Hepatocyte (in vitro differentiated cells): ENCODE measurements at places on chromosomes 4 and X. TPM values are rescaled to one million over a fixed set of nuclear protein-coding genes. Genes with fewer than 3 reads are reported as not detected.

DNA sequence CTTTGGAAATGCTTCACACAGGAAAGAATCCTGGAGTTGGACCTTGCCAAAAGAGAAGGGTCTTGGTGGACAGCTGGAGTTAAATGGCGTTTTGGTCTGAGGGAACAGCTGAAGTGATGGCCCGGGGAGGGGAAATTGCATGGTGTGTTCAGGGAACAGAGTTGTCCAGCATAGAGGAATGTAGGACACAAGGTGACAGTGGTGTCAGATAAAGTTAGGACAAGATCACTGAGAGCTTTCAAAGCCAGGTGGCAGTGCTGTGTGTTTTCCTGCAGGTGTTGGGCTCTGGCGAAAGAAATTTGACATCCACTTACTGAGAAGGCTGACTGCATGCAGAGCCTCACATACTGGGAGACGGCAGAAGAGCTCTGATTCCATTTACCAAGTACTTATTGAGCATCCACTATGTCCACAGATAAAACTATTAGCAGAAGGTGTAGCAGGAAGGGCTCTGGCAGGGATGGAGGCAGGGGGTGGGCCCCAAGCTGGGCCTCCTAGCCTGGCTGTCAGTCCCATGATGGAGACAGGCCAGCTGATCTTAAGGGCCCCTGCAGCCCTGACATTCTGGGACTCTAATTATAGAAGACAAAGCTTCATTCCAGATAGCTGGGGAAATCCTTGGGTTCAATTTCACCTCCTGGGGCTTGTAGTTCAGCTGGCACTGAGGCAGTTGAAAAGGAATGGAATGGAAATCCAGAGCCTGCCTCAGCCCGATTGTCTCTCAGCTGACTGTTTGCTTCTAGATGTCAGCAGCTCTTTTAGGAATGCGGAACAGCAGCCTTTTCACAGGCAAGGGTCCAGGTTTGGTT is 150.2 kb upstream of the MAMLD1 start:
- no peaks in the 10 kb centered on the region for H3K4me1 ChIP-seq
- no peaks in the 10 kb centered on the region for H3K36me3 ChIP-seq
- no peak overlapping the region for H3K4me3 ChIP-seq
- H3K27ac ChIP-seq = no peak overlapping the region

GRCh38 chr4:75848891-75849290 is 53.4 kb downstream of the PPEF2 start:
- H3K27me3 ChIP-seq = no peaks in the 10 kb centered on the region
- no peak overlapping the region for H3K27ac ChIP-seq
- H3K4me3 ChIP-seq = no peak overlapping the region

- H3K4me1 ChIP-seq = no peaks in the 10 kb centered on the region
- DNase-seq = no peak
- no peak overlapping the region for H3K4me3 ChIP-seq
- no peak overlapping the region for H3K27ac ChIP-seq
These were observed 48.0 kb upstream of the MAP3K15 start for GRCh38 chrX:19563327-19563726.

- DNase-seq = no peak
- H3K4me1 ChIP-seq = no peaks in the 10 kb centered on the region
- H3K27ac ChIP-seq = no peak overlapping the region
These were observed 225.2 kb upstream of the ZFP42 start for GRCh38 chr4:187770345-187770744.

DNA sequence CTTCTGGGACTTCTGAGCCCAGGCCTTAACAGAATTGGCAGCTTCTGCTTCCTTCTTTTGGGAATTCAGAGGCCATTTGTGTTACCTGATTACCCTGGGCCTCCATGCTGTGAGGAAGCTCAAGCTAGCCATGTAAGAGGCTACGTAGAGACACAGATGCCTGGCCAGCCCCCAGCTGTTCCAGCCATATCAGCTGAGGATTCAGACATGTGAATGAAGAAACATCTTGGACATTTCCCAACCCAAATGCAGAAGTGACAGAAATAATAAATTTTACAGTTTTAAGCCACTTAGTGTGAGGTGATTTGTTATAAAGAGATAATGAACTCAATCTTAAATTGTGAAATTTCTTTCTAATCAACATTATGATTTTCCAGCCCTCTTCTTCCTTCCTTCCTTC is 18.7 kb upstream of the ZNF827 start:
- H3K4me3 ChIP-seq = no peak overlapping the region
- H3K27me3 ChIP-seq = no peaks in the 10 kb centered on the region
- no peaks in the 10 kb centered on the region for H3K36me3 ChIP-seq

GRCh38 chr4:158821228-158821971 is 52.6 kb downstream of the FNIP2 start:
- H3K27ac ChIP-seq = peak overlapping the region; percentile 78
- H3K4me1 ChIP-seq = peaks cover 51% of the 10 kb centered on the region
- no peak overlapping the region for H3K4me3 ChIP-seq
- no peaks in the 10 kb centered on the region for H3K36me3 ChIP-seq
- DNase-seq = no peak
- H3K27me3 ChIP-seq = no peaks in the 10 kb centered on the region

- H3K4me1 ChIP-seq = no peaks in the 10 kb centered on the region
- H3K27ac ChIP-seq = no peak overlapping the region
- no peak for DNase-seq
- H3K27me3 ChIP-seq = no peaks in the 10 kb centered on the region
These were observed 107.7 kb downstream of the BLTP1 start for GRCh38 chr4:122259849-122260248.

- no peak overlapping the region for H3K27ac ChIP-seq
- DNase-seq = peak; percentile 7
- H3K27me3 ChIP-seq = no peaks in the 10 kb centered on the region
- H3K4me3 ChIP-seq = peak overlapping the region; percentile 21
These were observed 473 bp upstream of the VAMP7 start for GRCh38 chrX:155880586-155881157.

DNA sequence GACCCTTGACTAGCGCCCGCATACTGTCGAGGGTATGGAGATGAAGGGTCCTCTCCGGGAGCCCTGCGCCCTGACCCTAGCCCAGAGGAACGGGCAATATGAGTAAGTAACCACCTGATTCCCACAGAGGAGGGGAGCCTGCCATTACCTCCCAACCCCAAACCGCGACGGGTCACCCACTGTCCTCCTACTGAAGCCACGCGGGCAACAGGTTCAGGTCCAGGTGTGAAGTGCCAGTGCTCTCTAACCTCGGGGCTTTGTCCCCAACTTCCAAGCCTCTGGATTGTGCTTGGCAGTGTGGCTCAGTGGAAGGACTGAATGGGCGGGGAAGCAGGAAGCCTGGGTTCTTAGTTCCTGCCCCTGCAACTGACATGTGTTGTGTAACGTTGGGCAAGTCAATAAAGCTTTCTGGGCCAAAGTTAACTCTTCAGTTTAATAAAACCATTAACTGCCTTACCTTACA is 694 bp downstream of the OCRL start:
- no peaks in the 10 kb centered on the region for H3K4me1 ChIP-seq
- peak; percentile 38 for DNase-seq
- H3K4me3 ChIP-seq = peak overlapping the region; percentile 56
- H3K27ac ChIP-seq = peak overlapping the region; percentile 95
- no peaks in the 10 kb centered on the region for H3K36me3 ChIP-seq

DNA sequence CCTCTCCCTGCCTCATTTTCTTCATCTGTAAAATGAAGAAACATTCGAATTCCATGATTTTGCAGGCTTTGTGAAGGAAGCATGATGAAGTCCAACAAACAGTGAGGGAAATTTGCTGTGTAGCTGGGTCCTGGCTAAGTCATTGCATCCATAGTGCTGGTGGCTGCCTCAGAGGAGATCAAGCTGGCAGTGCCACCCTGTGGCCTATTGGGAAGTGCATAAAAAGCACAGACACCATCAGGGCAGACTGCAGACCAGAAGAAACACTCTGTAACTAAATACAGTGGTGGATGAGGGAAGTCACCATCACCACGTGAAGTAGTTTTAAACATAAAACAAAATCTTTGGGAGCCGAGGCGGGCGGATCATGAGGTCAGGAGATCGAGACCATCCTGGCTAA is 40.7 kb upstream of the DDX3X start:
- no peaks in the 10 kb centered on the region for H3K27me3 ChIP-seq
- H3K4me1 ChIP-seq = no peaks in the 10 kb centered on the region
- H3K4me3 ChIP-seq = no peak overlapping the region

GRCh38 chr4:7396186-7396910 is 38.4 kb downstream of the PSAPL1 start:
- peaks cover 8% of the 10 kb centered on the region for H3K4me1 ChIP-seq
- no peak overlapping the region for H3K27ac ChIP-seq
- no peaks in the 10 kb centered on the region for H3K27me3 ChIP-seq
- H3K4me3 ChIP-seq = no peak overlapping the region
- DNase-seq = no peak
- no peaks in the 10 kb centered on the region for H3K36me3 ChIP-seq

DNA sequence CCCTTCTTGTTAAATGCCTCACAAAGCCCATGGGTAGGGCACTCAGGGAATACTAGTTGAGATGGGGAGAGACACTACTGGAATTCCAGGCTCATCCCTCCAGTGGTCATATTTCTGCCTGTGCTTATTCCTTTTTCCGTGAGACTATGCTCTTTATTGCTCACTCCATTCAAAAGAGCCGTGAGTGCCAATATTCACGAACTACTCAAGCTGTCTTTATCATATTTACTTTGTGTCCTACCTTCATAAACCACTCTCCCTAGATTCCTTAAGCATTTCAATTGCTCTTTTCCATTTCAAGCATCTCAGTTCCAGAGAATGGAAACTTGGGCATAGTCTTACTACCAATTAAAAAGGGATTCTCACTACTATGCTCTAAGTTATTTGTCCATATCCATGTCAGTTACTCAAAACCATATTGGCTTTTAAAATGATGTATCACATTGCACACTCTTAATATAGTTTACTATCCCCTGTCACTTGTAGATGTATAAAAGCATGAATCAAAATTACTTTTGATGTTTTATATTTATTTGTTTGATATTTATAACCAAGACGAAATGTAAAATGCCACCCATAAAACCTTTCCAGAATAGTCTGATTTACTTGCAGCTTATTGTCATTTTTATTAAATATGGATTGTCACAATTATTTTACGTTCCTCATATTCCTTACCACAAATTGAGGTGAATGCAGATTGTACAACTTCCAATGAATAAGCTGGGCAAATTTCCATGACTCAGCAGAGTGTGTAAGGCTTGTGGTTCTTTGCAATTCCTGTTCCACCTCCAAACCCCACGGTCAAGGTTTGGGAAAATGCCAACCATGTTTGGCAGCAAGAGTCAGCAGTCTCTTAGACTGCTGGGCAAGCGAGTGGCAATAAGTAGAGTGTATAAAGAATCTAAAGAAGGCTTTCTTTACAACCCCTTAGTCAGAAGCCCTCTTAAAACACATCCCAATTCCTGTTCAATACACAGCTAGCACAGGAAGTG is 24.4 kb downstream of the ENOX2 start:
- no peaks in the 10 kb centered on the region for H3K4me1 ChIP-seq
- H3K4me3 ChIP-seq = no peak overlapping the region
- DNase-seq = no peak
- no peaks in the 10 kb centered on the region for H3K36me3 ChIP-seq

GRCh38 chr4:105677709-105678108 is 30.8 kb downstream of the INTS12 start:
- H3K36me3 ChIP-seq = no peaks in the 10 kb centered on the region
- H3K27ac ChIP-seq = no peak overlapping the region
- DNase-seq = no peak
- no peaks in the 10 kb centered on the region for H3K4me1 ChIP-seq
- no peaks in the 10 kb centered on the region for H3K27me3 ChIP-seq

DNA sequence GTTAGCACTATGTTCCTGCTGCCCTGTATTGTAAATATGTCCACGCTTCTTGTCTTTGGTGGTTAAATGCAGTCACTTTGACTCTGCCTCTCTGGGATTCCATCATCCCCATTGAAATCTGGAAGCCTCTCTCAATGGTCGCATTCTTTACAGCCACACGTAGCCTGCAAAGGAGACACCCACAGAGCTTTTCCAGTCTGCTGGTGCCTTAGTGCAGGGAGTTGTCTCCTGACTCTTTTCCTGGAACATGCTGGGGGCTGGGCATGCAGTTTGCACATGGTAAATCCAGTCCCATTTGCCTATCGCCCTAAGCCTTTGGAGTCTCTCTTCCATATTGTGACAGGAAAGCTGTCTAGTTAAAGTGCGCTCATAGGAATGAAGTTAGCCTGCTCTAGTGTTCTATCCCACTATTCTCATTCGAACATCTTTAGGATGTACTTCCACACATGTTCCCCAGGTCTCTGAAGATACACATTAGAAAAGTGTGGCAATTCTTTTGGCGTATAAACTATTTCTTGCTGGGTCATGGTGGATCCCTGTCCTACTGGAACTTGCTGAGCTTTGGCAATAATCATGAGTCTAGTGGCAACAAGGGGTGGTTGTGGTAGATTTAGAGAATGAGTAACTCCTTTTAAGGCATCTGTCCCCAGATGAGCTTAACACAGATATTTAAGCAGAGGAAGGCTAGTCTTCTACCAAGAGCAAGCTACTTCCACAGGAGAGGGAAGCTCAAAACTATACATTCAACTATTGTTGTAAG is 33.7 kb downstream of the COQ2 start:
- peaks cover 8% of the 10 kb centered on the region for H3K4me1 ChIP-seq
- no peak overlapping the region for H3K4me3 ChIP-seq
- no peaks in the 10 kb centered on the region for H3K36me3 ChIP-seq
- DNase-seq = no peak
- H3K27me3 ChIP-seq = no peaks in the 10 kb centered on the region

The ADGRL3 gene
- total RNA-seq = 21.2 and 22.7 TPM in 2 replicates

The TSPAN6 gene
- 134 and 146 TPM in 2 replicates for total RNA-seq

The S100G gene
- 35.3 and 51.1 TPM in 2 replicates for total RNA-seq

The UBE2D3 gene
- 418 and 434 TPM in 2 replicates for total RNA-seq

The TMEM192 gene
- 23.3 and 34.7 TPM in 2 replicates for total RNA-seq

The FAM9C gene
- not detected in 2 replicates for total RNA-seq

The ARR3 gene
- total RNA-seq = not detected in 2 replicates

The TIMM17B gene
- 42.5 and 56.7 TPM in 2 replicates for total RNA-seq

The NHSL2 gene
- total RNA-seq = 1.3 and 2.3 TPM in 2 replicates
